ENCODE measurements at places on chromosomes 13 and 19. TPM values are rescaled to one million over a fixed set of nuclear protein-coding genes. Genes with fewer than 3 reads are reported as not detected.

DNA sequence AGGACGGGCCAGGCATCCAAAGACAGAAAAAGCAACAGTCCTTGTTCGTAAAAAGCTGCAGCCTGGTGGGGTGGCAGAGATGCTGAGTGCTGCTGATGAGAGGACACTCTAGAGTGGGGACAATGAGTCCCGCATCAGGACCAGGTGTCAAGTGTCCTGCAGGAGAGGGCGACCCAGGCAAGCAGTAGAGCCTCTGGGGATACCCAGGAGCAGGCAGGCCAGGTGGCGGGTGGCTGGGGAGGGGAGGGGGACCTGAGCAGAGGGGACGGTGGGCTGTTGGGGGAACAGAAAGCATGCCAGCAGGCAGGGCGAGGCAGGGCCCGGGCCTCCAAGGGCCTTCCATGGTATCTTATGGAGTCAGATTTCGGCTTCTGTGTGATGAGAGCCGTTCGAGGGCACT, 35.8 kb downstream of the GGACT start:
- no peak for DNase-seq

The KLHL1 gene
- total RNA-seq, result not detected

DNA sequence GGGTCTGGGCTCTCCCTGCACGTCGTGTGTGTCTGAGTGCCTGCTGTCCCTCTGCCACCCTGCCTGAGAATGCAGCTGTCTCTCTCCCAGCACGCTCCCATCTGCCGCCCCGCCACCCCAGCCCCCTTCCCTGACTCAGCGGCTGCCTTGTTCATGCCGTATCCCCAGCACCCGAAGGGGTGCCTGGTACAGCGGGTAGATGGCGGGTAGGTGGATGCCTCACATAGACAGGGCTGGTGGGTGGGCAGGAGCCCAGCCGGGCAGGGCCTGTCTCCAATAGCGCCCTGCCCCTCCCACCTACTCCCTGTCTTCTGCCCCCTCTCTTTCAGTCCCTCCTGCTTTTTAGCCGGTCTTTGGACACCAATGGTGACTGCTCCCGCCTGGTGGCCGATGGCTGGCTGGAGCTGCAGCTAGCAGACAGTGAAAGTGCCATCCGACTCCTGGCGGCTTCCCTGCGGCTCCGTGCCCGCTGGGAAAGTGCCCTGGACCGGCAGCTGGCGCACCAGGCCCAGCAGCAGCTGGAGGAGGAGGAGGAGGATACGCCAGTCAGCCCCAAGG, 30.3 kb downstream of the DHX34 start:
- no peak for DNase-seq

GRCh38 chr19:19098084-19098702, 34.4 kb downstream of the SLC25A42 start:
- no peak for DNase-seq

DNA sequence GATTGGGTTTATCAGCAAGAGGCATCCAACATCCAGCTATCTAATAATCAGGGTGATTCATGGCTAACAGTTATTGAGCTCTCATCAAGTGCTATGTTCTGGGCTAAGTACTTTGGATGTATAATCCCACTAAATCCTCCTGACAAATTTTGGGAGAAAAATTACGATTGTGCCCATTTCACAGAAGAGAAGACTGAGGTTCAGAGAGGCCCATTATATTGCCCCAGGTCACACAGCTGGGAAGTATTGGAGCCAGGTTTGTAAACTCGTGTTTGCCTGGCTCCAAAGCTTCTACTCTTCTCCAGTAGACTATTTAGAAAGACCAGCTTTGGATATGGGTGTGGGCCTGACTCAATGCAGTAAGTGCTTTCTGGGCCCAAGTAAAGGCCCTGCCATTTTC, 20.9 kb upstream of the CALM3 start:
- no peak for DNase-seq

The KLK2 gene
- not detected for total RNA-seq

DNA sequence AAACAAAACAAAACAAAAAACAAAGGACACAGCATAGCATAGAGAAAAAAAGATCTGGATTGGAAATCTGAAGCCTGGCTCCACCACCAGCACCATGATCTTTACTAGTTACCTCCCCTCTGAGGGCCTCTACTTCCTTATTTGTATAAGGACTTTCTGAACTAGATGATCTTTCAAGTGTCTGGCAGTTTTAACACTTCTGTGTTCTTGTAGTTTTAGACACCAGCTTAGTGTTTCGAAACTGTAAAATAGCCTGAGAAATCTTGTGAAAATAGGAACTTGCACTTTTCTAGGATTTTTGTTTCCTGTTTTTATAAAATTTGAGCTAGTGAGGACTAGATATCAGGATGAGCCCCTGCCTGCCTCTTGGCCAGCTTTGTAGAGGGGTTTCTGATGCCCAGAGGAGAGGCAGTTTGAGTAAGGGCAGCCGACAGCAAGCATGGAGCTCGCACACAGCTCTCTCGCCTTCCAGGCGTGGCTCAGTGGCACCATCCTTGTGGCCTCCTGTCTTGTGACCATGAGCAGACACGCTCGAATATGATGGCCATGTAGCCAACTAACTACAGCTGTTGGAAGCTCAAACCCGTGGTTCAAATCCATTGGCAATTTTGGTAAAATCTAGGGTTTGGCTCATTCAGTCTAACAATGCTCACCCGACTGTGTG, 319.0 kb downstream of the KCNRG start:
- DNase-seq, result no peak

The KIRREL2 gene
- total RNA-seq, result 1.4 TPM

The SYDE1 gene
- 0.07 TPM for total RNA-seq

DNA sequence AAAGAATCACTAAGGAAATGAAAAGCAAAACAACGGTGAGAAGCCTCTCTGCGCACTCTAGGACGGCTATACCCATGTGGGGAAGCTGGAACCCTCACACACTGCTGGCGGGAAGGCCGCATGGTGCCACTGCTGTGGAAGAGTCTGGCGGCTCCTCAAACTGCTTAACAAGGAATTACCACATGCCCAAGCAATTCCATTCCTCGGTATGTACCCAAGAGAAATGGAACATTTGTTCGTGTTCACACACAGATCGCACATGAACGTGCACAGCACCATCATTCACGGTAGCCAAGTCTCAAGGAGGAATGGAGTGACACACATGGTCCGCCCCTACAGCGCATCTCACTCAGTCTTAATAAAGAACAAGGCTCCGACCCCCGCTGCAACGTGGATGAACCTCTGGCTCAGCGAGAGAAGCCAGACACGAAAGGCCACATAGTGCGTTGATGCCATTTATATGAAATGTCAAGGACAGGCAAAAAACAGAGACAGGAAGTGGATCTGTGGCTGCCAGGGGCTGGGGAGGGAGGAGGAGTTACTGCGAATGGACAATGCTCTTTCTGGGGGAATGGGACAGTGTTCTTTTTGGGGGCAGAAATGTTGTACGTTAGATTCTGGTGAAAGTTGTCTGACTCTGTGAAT, 7.6 kb downstream of the CAPS start:
- no peak for DNase-seq

The ZNF304 gene
- total RNA-seq, result 9.3 TPM

The NLRP11 gene
- total RNA-seq, result not detected

The RFXANK gene
- 110 TPM for total RNA-seq

GRCh38 chr19:52335768-52336116, 301 bp upstream of the ZNF610 start:
- DNase-seq, result no peak

DNA sequence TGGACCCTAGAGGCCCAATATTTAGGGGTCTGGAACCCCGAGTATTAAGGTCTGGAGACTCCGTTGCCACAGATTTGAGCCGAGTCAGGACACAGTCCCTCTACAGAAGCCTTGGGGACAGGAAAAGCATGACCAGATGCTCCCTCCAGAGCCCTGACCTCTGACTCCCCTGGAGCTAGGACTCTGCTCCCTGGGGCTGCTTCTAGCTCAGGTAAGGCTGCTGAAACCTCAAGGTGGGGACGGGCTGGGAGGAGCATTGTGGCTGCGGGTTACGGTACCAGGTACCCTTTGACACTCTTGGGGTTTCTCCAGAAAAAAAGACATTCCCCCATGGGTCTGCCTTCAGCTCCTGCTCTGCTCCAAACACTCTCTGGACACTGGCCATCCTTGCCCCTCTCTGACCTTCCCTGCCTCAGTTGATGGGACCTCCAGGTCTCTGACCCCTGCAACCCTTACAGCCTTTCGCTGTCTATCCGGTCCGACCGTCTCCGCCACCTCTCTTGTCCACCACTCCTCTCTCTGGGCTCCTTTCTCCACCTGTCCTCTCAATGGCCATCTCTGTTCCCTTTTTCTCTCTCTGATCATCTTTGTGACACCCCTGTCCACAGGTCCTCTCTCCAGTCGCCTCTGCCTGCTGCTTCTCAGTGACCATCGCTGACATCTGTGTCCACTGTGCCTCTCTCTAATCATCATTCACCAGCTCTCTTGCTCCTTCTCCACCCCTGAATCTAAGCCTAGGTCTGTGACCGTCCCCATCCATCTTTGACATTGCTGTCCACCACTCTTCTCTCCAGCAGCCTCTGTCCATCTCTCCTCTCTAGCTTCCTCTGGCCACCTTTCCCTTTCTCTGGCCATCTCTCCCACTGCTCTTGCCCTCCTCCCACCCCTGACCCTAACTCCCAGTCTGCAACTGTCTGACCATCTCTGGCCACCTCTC, 1.4 kb downstream of the LRFN3 start:
- DNase-seq, result no peak

DNA sequence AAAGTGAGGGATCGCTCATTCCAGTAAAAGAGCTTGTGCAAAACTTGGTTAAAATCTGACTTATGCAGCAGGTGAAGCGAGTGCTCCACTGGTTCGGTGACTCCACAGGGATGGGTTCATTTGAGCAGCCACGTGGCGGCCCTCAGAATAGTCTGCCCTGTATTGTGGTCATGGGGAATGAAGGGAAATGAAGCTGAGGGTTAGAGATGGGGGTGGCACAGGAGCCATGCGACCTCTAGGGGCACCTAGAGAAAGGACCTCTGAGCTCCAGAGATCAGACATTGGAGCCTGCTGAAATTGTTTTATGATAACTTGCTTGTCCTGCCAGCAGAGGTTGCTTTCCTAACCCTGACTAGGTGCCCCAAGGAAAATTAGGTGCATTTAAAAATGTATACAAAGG, 26.6 kb downstream of the CBY2 start:
- no peak for DNase-seq

The ZNF540 gene
- total RNA-seq, result 1.6 TPM

DNA sequence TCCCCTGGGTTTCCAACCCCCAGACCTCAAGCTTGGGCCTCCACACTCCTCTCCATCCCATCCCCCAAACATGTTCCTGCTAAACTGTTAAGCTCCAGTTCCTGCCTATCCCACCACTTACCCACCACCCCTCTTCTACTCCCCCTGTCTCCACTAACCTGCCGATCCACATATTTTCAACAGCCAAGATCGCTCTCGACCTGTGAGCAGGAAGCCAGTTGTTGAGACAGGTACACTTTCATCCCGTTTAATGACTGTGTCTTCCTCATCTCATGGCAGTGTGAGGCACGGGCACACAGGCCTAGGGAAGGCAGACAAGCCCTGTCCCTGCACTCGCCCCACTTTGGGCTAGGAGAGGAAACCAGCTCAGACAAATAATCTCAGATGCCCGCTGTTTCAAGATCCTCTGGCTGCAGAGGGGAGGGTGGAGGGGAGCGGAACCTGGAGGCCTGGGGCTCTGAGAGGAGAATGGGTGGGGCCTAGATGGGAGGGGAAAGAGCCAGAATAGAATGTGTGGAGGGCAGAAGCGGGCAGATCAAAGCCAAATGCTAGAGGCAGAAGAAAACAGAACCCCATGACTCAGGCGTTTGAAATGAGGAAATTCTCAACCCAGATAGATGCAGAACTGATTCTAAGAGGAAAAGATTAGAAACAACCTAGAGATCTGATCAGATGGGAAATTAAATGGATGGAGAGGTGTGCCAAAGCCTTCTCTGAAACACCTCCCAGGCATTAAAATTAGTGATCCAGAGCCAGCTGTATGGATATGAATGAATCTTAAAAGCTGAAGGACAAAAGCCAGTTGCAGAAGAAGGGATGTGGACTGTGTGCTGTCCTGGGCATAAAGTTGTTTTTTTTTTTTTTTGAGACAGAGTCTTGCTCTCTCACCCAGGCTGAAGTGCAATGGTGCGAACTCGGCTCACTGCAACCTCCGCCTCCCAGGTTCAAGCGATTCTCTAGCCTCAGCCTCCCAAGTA, 16.9 kb upstream of the CYP2S1 start:
- DNase-seq, result no peak

GRCh38 chr19:44992336-44993163, 8.7 kb upstream of the RELB start:
- no peak for DNase-seq

DNA sequence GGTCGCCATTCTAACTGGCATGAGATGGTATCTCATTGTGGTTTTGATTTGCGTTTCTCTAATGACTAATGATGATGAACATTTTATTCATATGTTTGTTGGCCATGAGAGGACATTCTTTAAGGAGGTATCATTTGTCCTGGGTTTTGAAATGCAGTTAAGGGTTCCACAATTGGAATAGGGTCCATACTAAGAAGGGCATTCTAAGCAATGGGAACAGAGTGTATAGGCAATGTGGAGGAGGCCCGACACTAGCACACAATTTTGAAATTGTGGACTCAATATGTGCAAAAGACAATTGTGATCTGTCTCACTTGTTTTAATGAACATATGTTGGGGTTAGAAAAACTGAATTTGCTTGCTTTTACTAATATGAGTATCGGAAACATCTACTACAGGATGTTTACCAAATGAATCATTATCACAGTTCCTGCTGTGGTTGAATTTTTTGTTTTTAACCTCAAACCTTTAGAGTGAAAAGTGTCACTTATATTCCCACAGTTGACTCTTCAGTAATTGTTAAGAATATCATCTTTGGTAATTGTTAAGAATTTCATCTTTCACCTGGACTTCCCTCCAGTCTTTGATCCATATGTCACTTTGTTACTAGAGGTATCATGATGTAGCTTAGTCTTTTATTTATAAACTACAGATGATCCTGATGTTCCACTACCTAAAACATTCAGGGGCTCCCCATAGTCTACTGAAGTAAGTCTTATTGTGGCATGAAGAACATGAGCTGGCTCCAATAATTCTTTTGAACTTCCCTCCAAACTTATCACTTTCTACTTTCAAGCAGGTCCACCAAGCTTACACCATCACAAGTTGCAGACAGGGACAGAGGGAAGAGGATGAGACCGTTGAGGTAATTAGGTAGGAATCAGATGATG, 109.7 kb upstream of the KLF12 start:
- no peak for DNase-seq

DNA sequence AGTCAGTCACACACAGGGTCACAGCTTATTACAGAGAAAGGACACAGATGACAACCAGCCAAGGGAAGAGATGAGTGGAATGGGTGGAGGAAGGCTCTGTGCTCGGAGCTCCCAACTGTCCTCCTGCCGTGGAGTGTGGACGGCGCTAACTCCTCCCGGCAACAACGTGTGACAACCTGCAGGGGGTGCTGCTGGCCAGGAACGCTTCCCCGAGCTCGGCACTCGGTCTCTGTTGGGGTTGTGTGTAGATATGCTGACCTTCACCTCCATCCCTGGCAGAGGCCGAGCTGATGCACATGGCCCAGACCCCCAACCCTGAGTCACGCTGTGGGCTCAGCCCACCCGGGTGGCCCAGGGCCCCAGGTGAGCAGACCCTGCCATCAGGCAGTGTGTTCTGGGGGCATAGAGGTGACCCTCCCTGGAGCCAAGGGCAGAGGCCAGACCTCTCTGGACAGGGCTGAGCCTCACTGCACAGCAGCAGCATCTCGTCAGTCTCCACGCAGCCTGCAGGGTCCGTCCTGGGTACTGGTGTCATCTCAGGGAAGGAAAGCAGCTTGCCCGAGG, 14.1 kb downstream of the ZNF444 start:
- no peak for DNase-seq

Measured in activated CD8-positive, alpha-beta memory T cell treated with anti-CD3 and anti-CD28 coated beads, Interleukin-2, amount 10 ng/mL, durations not matched to agents 7 days and 5 days (primary cell).